ENCODE measurements at places on chromosomes 11 and 22.

DNA sequence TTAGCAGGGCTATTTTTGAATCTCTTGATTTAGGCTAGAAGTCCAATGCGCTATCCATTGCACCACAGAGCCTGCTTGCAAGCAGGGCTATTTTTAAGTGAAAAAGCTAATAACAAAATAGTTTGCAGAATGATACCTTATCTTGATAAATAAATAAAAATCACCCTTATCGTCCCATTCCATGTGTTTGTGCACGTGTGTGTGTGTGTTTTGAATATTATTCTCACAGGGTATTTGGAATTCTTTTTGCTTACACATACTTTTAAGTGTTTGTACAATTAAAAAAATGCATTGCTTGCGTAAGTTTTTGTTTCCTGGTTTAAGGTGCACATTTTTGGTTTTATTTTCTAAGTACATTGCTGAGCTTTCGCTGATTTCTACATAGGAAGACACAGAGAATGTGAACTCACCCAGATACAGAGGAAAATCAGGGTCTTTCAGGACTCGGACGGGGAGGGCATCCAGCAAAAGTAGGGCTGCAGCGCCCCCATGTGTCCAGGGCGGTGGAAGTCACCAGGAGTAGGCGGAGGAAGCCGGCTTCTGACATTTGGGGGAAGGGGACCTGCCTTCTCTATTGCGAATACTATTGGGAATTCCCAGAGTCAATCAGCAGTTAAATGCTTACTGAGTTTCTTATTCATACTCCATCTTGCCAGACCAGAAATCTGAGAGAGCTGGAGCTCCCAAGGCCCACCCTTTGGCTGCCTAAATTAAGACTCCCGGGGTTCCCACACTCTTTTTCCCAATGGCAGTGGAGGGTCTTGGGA lies 27.3 kb downstream of the SLC1A2 start:
- DNase-seq: peak; percentile 45

- DNase-seq: no peak
Observed at GRCh38 chr11:29734287-29734686, 282.5 kb downstream of the KCNA4 start.

- DNase-seq: no peak
Observed at GRCh38 chr11:112885744-112886433, 75.3 kb upstream of the NCAM1 start.

GRCh38 chr11:3861683-3862082 lies 6.2 kb downstream of the STIM1 start:
- no peak for DNase-seq

DNA sequence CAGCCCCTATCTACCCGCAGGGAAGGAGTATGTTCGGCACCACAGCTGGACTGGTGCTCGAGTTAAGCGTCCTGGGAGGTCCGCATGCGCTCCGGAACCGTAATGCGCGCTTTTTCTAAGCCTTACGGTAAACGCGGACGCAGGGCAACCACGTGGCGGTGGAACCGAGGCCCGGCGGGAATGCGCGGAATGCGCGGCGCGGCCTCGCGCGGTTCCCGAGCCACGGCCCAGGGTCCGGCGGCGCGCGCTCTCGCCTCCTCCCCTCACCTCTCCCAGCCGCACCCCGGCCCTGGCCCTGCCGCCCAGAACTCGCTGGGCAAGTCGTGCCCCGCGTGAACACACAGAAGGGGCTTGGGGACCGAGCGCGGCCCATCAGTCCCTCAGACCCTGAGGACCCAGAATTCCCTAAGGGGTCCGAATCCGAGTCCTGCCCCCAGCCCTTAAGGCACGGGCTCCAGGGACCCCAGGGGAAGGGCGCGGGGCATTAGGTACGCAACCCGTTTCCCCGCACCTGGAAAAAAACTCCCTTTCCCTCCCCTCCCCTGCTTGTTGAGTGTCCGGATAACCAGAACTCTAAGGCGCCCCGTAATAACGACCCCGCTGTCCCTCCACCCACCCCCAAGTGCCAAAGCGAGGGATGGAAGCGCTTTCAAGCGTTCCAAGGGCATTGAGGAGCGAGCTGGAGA lies 4.3 kb upstream of the CCND1 start:
- DNase-seq: no peak

DNA sequence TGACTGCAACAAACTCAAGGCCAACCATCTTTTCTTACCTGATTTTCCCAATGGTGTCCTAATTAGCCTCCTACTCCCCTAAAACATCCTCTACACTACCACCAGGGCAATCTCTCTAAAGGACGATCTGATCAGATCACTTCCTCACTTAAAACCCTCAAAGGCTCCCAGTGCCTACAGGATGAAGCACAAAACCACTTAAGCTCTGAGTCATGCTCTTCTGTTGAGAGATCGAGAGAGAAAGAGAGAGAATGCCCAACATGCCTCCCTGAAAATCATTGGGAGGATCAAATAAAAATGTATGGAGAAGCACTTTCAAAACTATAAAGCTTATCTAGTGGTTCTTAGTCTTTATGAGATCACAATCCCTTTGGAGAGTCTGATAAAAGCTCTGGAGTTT lies 171.1 kb downstream of the CADM1 start:
- DNase-seq: no peak

DNA sequence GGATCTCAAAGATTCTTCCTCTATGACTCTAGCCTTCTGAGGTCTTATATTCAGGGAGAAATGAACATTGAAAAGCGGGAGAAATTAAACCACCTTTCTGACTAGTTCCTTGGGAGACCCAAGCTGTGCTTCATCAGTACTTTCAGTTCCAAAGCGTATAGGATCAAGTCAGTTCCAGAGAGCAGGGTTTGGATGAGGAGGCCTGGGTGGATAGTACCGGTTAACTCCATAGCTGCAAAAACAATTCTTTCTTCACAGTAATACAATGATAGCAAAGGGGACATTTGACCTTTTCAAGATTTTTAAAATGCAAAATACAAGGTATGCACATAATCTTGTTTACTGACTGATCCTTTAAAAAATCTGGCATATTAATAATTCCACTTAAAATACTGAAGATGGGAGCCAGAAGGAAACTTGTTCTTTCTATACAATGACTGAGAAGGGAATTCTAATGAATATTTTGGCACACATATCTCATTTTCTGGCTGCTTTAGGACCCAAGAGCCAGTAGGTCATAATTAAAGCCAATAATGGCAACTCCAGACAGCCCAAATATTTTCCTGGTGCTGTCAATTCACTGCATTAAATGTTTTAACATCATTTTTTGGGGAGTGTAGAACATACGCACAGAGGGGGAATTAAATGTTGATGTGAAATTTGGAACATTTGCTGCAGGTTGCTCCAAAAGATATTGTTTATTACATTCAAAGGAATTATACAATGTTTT lies 16.0 kb downstream of the ADM start:
- DNase-seq: no peak

- DNase-seq: no peak
Observed at GRCh38 chr22:49727191-49727880, 100.3 kb downstream of the BRD1 start.

- DNase-seq: no peak
Observed at GRCh38 chr11:6194065-6194581, 4.9 kb upstream of the OR52W1 start.

GRCh38 chr11:132865623-132866022 lies 666.7 kb downstream of the OPCML start:
- DNase-seq: no peak

DNA sequence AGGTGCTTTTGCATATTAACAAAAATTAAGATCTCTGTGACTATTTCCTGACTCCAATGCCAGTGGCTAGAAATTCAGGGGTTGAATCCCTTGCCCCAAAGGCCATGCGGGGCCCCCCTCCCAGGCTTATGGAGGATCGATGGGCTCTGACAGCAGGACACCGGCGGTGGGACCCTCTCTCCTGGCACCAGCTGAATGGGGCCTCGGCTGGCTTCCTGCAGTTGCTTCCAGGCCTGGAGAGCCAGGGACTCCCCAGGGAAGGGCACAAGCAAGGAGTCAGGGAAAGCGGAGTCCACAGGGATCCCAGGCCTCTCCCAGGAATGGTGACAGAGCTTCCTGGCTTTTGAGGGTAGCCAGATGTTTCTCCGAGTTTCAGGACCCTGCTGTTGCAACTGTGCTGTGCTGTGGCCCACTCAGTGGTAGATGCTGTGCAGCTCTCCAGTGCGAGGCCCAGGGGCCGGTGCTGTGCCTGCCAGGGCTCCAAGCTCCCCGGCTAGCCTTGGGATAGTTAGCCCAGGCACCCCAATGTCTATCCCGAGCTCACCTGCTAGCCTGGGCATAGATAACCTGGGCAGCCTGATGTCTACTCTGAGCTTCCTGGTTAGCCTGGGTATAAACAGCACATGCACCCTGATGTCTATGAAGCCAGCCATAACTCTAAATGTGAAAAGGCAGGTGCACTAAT lies 372.6 kb downstream of the SHANK2 start:
- no peak for DNase-seq

- DNase-seq: no peak
Observed at GRCh38 chr22:46580940-46581537, 39.1 kb upstream of the GRAMD4 start.

GRCh38 chr22:37659897-37660708 lies 1.6 kb downstream of the PDXP start:
- DNase-seq: no peak

- no peak for DNase-seq
Observed at GRCh38 chr11:102464859-102465500, 12.4 kb upstream of the TMEM123 start.

DNA sequence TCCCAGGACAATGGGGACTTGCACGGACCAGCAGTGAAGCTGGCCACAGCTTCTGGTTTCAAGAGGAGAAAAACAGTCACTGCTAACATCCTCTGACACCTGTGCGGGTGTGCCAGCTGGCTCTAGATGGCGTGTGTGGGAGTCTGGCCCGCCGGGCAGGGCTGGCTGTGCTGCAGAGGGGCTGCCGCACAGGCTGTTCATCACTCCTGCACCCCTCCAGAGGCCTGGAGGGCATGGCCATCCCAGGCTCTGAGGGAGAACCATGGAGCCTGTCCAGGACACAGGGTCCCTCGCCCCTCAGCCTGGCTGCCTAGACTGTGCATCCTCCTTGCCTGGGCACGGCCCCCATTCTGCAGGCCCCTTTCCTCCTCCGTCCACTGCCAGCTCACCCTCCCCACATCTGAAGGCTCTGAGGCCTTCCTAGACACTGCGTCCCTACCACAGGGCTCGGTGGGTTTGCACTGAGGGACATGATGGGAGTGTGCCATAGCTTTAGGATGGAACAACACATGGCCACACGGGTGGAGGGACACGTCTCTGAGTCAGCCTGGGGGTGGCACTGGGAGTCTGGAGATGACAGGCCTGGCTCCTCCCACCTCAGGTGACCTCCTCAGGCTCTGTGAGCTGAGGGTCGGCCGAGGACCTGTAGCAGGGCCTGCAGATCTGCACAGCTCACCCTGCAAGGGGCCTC lies 42.1 kb upstream of the GNB1L start:
- DNase-seq: no peak

DNA sequence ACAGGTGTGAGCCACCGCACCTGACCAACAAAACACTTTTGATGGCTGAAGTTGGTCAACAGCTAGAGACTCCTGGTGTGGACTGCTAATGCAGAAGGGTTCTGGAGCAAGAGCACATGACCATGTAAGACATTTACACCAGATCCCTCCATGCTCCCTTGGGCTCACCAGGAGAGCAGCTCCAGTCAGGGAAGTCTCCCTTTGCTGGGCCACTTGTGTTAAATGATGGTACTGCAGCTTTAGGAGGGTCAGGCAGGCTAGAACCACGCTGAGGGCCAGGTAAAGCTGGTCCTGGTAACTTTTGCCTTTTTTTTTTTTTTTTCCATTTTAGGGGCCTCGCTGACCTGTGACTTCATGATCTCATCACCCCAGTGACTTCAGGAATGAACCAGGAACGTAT lies 146.4 kb downstream of the FBXO7 start:
- no peak for DNase-seq

- DNase-seq: no peak
Observed at GRCh38 chr11:65321828-65322485, 7.3 kb downstream of the CDC42EP2 start.

- no peak for DNase-seq
Observed at GRCh38 chr11:84471501-84471900, 1155.6 kb downstream of the DLG2 start.

GRCh38 chr11:5847711-5848110 lies 6.0 kb upstream of the OR52E6 start:
- DNase-seq: no peak

- no peak for DNase-seq
Observed at GRCh38 chr22:30474683-30475424, 3.0 kb upstream of the SEC14L3 start.

DNA sequence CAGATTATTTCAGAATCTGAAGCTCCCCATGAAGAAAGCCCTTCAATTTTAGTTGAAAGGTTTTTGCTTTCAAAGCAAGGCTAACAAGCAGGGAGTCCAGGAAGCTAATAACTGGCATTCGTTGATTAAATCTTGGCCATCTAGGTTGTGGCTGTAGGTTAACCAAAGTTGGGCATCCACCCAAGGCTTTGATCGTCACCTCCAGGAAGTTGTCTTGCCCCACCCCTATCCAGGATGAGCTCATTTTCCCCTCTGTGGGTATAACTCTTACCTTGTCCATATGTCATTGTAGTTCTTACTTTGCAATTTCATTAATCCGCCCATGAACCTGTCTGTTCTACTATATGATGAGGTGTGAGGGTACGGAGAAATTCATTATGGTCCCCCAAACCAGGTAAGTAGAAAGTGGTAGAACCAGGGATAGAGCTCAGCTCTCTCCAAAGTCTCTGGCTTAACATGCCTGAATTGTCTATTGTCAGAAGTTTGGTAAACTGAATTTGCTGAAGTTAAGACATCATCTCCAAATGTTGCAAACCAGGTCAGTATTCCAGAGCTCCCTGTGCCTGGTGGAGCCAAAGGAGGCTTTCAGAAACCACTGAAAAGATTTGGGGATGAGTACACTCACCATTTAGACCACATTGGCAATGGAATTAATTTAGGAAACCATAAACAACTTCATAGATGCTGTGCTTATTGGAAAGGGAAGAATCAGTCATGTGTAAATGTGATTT lies 97.1 kb downstream of the CD44 start:
- DNase-seq: no peak

DNA sequence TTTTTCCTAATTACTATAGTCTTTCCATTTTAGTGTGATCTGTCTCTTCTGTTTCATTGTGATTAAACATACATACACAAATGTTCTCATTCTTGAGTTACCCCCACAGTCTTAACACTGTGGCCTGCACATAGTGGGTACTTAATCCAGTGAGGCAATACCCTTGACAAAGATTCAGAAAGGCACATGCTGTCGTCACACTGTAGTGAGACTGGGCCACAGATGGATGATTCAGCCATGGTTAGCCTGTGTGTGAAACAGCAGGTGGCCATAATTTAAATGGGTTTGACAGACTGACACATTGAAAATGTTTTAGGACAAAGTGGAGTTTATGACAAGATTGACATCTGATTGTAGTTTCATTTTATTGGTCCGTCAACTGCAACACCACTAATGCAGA lies 313.1 kb downstream of the C11orf87 start:
- DNase-seq: no peak
